Immature natural killer cell (primary cell): ENCODE measurements at places on chromosomes 3 and 15.

DNA sequence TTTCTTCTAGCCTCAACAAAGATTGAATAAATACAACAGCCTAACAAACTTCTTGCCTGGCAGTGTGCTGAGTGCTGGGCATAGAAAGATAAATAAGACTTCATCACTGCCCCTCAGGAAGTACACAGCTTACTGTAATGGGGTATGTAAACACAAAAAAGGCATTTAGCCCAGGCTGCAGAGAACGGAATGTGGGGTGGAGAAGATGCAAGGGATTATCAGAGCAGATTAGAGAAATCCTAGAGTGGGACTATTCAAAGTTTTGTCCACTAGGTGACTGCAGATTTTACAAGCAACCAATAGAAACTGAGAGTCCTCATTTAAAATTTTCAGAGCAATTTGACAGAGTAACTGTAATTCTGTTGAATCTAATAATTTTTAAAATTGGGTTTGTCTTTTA, 35.4 kb upstream of the TSC22D2 start:
- no peak for DNase-seq

DNA sequence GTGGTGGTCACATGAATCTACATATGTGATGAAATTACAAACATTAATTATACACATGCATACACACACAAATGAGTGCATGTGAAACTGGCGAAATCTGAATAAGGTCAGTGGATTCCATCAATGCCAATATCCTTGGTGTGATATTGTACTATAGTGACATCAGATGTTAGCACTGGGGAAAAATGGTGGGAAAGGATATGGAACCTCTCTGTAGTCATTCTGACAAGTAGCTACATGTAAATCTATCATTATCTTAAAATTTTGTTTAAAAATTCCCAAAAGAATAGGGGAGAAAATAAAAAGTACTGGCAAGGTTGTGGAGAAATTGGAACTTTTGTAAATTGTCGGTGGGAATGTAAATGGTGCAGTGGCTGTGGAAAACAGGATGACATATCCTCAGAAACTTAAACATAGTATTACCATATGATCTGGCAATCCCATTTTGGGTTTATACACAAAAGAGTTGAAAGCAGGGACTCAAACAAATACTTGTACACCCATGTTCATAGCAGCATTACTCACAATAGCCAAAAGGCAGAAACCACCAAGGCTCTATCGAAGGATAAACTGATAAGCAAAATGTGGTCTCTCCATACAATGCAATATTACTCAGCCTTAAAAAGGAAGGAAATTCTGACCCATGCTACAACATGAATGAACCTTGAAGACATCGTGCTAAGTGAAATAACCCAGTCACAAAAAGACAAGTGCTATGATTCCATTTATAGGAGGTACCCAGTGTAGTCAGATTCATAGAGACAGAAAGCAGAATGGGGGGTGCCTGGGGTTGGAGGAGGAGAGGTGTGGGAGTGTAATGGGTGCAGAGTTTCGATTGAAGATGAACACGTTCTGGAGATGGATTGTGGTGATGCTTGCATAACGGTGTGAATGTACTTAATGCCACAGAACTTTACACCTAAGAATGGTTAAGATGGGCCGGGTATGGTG, 25.3 kb upstream of the HRH1 start:
- DNase-seq = no peak

DNA sequence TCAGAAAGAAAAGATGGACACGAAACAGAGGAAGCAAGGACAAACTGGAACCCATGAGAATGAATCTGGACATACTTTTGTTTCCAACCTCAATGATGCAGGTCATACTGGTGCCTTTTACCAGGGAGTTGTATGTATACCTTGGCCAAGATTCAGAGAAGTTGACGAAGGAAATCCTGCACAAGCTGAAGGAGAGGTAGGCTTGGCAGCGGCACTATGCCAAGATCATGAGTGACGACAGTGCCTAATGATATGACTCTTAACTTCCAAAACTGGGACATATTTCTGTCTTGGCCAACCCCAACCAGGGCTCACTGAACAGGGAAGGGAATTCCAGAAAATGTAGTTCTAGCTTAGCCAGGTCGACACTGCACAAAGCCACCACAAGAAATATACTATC, 149.2 kb upstream of the SLCO3A1 start:
- DNase-seq = no peak

DNA sequence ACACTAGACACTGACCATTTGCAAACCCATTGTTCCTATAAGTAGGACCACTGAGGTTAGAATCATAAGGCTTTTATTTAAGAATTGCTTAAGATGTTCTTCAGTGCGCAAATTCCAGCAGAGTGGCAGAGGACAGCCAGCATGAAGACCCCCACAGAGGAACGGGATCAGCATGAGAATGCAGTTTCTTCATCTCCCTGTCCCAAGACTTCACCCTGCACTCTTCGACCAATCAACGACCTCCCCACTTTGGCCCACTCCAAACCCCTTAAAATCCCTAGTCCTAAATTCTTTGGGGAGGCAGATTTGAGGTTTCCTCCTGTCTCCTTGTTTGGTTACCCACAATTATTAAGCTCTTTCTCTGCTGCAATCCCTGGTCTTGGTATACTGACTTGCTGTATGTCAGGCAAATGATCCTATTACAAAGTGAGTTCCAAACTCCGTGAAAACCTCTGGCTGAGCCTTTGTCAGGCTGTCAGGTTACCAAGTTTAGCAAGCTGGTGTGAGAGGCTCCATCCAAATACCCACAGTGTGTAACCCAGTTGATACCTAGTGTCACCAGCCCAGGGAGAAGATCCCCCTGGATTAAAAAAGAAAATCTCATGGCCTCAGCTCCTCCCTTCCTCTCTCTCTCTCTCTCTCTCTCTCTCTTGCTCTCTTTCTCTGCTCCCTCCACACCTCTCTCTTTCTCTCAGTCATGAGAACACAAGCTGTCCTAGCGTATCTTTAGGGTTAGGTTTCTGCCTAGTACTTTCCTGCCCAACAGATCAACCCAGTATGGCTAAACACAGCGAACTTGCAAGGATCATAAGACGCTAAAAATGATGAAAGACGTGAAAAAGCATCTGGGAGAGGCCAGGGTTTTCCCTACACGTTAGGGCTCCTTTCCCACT, 15.8 kb upstream of the RBSN start:
- no peak for DNase-seq

DNA sequence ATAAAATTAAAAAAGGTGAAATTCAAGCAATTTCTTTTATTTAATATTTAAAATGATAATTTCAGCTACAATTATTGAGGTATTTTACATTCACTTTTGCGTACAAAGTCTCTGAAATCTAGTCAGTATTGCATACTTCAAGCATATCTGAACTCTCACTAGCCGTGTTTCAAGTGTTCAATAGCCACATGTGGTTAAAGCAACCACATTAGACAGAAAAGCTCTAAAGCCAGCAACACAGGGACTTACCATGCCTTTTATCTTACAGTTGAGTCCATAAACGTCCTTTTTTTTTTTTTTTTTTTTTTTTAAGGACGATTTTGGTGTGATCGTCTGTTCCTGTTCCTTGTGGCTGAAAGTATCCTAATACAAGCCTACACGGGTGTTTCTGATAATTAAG, 257.0 kb upstream of the RGMA start:
- DNase-seq = no peak
